ENCODE measurements at places on chromosomes 16 and 17. TPM values are rescaled to one million over a fixed set of nuclear protein-coding genes. Genes with fewer than 3 reads are reported as not detected.

C17orf113 gene
- 0.26 TPM for total RNA-seq

SEZ6 gene
- total RNA-seq = not detected

DNA sequence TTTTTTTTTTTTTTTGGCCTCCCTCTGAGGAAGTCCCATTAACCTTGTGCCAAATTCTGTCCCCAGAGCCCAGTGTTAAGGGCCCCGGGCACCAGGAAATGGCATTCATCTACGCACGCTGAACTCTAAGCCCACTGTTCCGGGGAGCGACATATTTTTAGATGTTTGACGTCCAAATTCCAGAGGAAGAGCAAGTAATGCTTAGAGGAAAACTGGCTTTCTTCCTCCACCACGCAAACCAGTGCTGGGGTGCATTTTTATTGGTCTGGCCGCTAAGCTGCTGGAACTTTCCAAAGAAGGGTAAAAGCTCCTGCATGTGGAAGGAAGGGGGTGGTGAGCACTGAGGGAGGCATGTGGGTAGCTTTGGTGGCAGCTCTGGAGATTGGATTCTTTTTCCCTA, 8.3 kb downstream of the WFDC1 start:
- peak; percentile 84 for DNase-seq

- DNase-seq = peak; percentile 22
Measured at GRCh38 chr16:4077174-4077649, 39.0 kb downstream of the ADCY9 start.

DNA sequence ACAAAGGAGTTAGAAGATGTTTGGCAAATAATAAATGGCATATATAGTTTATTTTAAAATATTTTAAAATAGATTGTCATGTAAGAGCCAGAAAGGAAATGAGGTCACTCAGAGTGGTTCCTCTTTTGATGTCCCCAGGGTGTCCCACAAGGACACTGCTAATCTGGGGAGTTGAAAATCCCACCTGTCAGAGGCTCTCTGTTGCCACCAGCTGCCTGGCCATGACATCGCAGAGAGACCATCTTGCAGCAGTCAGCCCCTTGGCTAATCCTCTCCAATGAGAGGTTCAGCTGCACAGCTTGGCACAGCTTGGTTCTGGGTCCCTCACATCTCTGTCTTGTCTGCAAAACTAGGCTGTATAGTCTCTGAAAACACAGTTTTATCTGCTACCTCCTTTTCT, 11.0 kb upstream of the RBFOX1 start:
- no peak for DNase-seq

DNA sequence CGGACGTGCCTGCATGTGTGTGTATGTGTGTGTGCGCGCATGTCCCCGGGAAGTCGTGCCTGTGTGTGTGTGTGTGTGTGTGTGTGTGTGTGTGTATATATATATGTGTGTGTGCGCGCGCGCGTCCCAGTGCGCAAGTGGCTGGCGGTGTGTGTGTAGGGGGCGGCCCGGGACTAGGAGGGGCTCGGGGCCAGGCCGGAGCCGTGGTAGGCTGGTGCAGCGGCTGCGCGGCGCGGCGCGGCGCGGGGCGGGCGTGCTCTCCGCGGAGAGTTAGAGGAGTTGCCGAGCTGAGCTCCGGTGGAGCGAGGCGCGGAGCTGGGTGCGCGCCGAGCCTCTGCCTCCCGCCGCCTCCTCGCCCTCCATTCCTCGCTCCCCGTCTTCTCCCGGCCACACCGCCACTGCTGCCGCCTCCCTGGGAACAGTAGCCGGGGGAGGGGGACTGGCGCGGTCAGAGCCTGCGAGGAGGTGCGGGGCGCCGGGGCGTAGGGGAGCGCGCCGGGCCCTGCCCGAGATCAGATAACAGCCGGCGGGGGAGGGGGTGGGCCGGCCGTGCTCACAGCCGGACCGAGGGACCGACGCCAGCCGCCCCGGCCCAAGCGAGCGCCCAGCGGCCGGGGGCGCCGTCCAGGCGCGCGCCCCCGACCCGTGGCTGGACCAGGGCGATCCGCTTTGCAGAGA, at the start of gene KCNJ12:
TSS of gene KCNJ12 (plus strand) at position 277 of the 678 bp plus-strand sequence. CDS start 38,986 bp downstream, outside the sequence.
- DNase-seq = peak; percentile 26

KRT9 gene
- total RNA-seq = not detected

DNA sequence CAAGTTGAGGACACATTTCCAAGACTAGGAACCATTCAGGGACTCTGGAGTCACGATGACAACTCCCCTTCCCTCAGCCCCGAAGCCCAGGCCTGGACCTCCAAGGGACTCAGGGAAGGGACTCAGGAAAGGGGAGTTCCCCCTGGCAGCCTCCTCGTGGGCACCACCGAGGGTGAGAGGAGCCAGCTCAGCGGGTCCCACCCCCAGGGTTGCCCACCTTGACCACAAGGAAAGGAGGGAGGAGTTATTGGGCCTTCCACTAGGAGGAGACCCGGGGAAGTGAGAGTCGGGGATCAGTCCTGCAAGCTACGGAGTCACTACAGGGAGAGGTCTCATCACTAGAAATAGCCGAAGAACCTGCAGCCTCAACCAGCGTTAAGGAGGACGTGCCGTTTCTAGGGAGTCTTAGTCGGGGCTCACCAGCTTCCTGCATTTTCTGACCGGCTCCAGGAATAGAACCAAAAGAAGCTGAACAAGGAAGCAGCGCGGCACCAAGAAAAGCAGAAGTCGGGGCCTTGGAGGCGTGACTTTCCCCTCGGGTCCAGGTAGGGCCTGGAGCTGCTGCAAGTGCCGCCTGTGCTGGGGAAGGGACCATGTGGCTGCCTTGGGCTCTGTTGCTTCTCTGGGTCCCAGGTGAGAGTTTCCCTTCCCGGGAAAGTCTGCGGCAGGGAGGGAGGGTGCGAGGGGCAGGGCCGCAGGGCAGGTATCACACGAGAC, at the start of gene CD300A:
TSS of gene CD300A (plus strand) at position 524 of the 717 bp plus-strand sequence. CDS start at position 594, 70 bp downstream.
- DNase-seq = no peak

RTN4RL1 gene
- 0.51 TPM for total RNA-seq

DNA sequence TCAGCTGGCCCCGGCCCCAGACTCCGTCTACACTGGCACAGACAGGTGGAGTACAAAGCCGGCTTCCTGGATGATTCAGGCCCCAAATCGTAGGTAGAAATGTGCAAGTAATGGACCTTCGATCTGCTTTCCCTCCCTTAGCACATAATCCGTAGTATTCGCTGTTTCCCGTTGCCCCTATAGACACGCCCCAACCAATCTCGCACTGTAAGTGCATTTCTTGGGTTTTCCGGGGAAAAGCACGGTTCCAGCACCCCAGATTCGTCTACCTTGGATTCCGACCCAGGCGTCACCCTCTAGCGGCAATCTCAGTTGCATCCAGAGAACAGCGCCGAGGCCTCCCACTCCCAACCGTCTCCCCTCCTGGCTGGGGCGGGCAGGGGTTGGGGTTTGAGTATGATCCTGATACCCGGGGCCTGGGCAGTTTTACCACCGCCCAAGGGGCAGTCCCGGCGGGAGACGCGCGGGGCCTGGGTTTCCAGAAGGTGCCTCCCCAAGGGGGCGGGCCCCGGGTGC, 12.1 kb upstream of the FOXF1 start:
- no peak for DNase-seq

KRTAP4-9 gene
- not detected for total RNA-seq

TOM1L1 gene
- 34.7 TPM for total RNA-seq

DNA sequence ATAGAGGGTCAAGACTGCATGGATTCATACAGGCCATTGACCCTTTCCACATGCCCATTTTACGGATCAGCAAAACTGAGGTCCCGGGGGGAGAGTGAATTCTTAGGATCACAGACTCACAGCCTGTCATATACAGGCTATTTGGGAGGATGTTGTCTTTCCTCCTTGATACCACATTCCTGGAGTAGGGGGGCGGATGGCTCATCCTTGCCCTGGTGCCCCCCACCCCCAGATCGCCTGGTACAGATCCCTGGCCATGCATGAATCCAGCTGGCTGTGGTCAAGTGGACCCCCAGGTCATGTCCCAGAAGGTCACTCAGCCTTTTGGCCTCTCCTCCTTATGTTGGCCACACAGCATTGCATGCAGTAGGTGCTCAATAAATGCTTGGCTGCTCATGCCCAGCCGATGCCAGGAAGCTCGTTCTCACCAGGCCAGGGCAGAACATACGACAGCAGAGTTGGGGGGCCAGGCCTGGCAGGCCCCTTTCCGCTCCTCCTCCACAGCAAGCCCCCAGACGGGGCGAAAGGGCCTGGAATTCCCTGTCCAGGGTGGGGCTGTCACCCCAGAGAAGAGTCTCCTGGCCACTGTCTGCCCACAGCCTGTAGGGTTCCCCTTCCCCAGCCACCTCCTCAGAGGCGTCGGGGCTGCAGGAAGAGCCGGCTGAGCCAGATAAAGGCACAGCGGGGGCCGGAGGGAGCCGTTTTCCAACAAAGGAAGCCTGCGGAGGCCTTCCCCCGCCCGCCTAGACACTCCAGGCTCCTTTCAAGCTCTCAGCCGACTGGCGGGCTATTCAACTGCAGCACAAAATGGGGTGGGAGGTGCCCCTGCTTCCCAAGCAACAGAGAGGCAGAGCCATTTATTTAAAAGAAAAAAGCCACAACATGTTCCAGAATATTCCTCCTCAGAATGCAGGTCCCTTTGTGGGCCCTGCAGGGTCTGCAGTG, 215.7 kb upstream of the CIBAR2 start:
- peak; percentile 60 for DNase-seq

KRTAP9-8 gene
- not detected for total RNA-seq

MAP3K14 gene
- 3.6 TPM for total RNA-seq

GRCh38 chr17:73288534-73289302, 23.1 kb downstream of the CDC42EP4 start:
- DNase-seq = no peak

GRCh38 chr17:17762744-17763105, 74.1 kb downstream of the SREBF1 start:
- DNase-seq = no peak

GRCh38 chr17:58702045-58702476, 9.7 kb downstream of the RAD51C start:
- no peak for DNase-seq

DNA sequence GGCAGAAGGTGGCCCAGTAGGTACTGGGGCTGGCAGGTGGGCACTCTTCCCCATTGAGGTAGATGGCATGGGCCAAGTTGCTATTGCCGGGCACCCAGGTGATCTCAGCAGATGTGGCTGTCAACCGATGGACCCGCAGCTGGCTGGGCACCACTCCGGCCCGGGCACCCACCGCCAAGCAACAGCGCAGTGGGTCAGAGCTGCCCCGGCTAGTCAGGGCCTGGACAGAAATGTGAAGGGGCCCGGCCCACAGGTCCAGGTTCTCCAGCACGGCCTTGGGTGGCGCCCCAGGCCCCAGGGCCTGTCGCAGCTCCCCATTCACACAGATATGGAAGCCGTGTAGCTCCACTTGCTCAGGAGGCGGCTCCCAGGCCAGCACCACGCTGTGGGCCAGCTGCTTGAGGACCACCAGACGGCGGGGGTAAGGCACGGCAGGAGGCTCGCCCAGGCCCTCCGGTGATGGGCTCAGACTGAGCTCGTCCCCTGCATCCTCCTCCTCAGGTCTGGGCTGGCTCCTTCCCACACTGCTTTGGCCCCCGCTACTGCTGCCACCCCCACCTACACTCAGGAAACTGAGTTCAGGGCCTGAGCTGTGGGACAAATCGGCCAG, 16.5 kb downstream of the TSPOAP1 start:
- no peak for DNase-seq

GRCh38 chr16:59210955-59211541, 476.9 kb upstream of the GOT2 start:
- DNase-seq = peak; percentile 97

- DNase-seq = peak; percentile 51
Measured at GRCh38 chr17:64216338-64217248, 46.5 kb downstream of the TEX2 start.

SLC5A11 gene
- under 0.01 TPM for total RNA-seq

- DNase-seq = no peak
Measured at GRCh38 chr17:46889992-46890564, 32.9 kb upstream of the GOSR2 start.

KRTAP16-1 gene
- total RNA-seq = not detected

CCL7 gene
- total RNA-seq = 0.33 TPM

Measured in fibroblast of lung (primary cell).